ENCODE measurements at places on chromosomes 12 and 14. TPM values are rescaled to one million over a fixed set of nuclear protein-coding genes. Genes with fewer than 3 reads are reported as not detected.

- DNase-seq, result no peak
- no peaks in the 10 kb centered on the region for H3K36me3 ChIP-seq
- H3K4me1 ChIP-seq, result no peaks in the 10 kb centered on the region
- no peak overlapping the region for H3K27ac ChIP-seq
- no peak overlapping the region for H3K4me3 ChIP-seq
These were observed 187.5 kb upstream of the DIO3 start for GRCh38 chr14:101373690-101374295.

- no peaks in the 10 kb centered on the region for H3K36me3 ChIP-seq
- H3K27ac ChIP-seq, result no peak overlapping the region
- no peaks in the 10 kb centered on the region for H3K4me1 ChIP-seq
- no peaks in the 10 kb centered on the region for H3K27me3 ChIP-seq
- H3K4me3 ChIP-seq, result no peak overlapping the region
These were observed 239.3 kb downstream of the TRHDE start for GRCh38 chr12:72511498-72511897.

NFE2 gene
- 1.3 TPM for total RNA-seq

CLEC4C gene
- not detected for total RNA-seq

DNA sequence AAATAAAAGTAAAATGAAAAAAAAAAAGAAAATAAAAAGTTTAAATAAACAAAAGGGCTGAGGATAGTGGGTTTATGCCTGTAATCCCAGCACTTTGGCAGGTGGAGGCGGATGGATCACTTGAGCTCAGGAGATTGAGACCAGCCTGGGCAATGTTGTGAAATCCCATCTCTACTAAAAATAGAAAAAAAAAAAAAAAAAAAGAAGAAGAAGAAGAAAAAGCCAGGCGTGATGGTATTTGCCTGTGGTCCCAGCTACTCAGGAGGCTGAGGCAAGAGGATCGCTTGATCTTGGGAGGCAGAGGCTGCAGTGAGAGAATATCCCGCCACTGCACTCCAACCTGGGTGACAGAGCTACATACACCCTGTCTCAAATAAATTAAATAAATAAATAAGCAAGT is 3.9 kb downstream of the TAOK3 start:
- no peaks in the 10 kb centered on the region for H3K36me3 ChIP-seq
- no peak overlapping the region for H3K27ac ChIP-seq
- peaks cover 12% of the 10 kb centered on the region for H3K4me1 ChIP-seq
- DNase-seq, result no peak
- H3K4me3 ChIP-seq, result no peak overlapping the region

- H3K4me3 ChIP-seq, result no peak overlapping the region
- no peaks in the 10 kb centered on the region for H3K36me3 ChIP-seq
- no peak for DNase-seq
- H3K4me1 ChIP-seq, result peaks cover 9% of the 10 kb centered on the region
- no peaks in the 10 kb centered on the region for H3K27me3 ChIP-seq
- no peak overlapping the region for H3K27ac ChIP-seq
These were observed 23.3 kb downstream of the NUAK1 start for GRCh38 chr12:106115440-106115839.

GRCh38 chr12:46900734-46901463 is 75.1 kb upstream of the SLC38A4 start:
- H3K4me1 ChIP-seq, result no peaks in the 10 kb centered on the region
- H3K27ac ChIP-seq, result no peak overlapping the region
- H3K4me3 ChIP-seq, result no peak overlapping the region

DNA sequence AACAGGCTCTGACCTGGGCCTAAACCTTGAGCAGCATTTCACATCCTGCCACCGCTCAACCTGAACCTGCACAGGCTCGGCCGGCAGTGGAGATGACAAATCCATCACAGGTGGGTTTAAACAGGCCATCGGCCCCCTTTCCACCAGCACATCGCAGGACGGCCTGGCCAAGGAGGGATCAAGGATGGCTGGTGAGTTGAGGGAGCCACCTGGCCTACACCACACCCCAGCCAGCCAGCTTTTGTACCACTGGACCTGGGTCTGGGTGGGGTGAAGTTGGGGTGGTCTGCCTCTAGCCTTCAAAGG is 14.2 kb downstream of the MMAB start:
- H3K4me1 ChIP-seq, result no peaks in the 10 kb centered on the region
- H3K36me3 ChIP-seq, result no peaks in the 10 kb centered on the region
- DNase-seq, result no peak
- no peak overlapping the region for H3K4me3 ChIP-seq

SLCO1B1 gene
- 0.32 TPM for total RNA-seq

DNA sequence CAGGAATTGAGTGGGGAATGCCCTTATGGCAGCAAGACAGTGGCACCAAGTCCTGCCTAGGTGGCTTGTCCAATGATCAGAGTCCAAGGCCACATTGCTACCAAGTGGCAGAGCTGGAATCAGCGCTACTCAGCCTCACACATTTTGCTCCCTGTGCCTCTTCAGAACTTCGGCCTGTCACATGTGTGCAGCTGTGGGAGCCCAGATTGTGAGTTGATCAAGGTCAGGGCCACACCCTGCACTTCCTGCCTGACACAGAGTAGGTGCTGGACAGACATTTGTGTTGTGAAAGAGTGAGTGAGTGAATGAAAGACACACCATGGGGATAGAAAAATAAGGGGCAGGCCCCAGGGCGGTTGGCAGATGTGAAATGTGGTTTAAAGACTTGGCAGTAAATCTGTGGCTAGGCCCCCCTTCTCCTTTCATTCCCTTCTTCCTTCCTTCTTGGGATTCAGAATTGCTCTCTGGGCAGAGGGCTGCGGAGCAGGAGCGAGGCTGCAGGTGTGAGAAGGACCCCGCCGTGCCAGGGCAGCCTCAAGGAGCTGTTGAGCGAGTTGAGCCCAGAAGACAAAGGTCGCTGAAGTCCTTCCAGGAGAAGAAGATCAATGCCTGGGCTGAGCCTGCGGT is 83.5 kb downstream of the SLC25A47 start:
- H3K27me3 ChIP-seq, result no peaks in the 10 kb centered on the region
- DNase-seq, result no peak
- H3K36me3 ChIP-seq, result no peaks in the 10 kb centered on the region
- peak overlapping the region; percentile 33 for H3K27ac ChIP-seq
- H3K4me3 ChIP-seq, result 0 out of 2 replicates have a peak overlapping the region, but pooled peaks have one; percentile 26
- peaks cover 31% of the 10 kb centered on the region for H3K4me1 ChIP-seq

RASAL1 gene
- total RNA-seq, result 16.0 TPM

DAO gene
- total RNA-seq, result not detected

GRCh38 chr12:105406497-105406896 is 76.0 kb downstream of the C12orf75 start:
- H3K36me3 ChIP-seq, result no peaks in the 10 kb centered on the region
- H3K27me3 ChIP-seq, result no peaks in the 10 kb centered on the region
- no peak overlapping the region for H3K4me3 ChIP-seq
- H3K4me1 ChIP-seq, result no peaks in the 10 kb centered on the region

DNA sequence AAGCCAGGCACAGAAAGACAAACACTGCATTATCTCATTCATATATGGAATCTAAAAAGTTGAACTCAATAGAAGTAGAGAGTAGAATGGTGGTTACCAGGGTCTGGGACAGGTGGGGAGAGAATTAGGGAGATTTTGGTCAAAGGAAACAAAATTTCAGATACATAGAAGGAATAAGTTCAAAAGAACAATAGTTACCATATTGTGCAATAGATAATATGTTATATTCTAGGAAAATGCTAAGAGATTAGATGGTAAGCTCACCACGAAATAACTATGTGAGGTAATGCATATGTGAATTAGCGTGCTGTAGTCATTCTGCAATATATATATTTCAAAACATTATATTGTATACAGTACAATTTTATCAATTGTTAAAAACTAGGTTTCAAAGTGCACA is 442.5 kb downstream of the KCNH5 start:
- H3K4me1 ChIP-seq, result no peaks in the 10 kb centered on the region
- DNase-seq, result no peak
- no peak overlapping the region for H3K4me3 ChIP-seq

RNFT2 gene
- 34.9 TPM for total RNA-seq

DNA sequence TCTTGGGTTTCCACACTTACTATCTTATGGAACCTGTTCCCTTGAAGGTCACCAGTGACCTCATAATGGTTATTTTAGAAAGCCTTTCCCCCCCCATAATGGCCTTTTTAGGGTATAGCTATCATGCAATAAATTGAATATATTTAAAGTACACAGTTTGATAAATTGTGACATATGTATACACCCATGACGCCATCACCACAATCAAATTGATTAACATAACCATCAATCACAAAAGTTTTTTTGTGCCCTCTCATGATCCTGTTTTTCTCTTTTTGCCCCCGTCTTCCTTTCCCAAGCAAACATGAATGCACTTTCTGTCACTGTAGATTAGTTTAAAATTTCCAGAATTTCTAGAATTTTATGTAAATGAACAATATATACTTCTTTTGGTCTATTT is 28.7 kb upstream of the OR4E1 start:
- no peak for DNase-seq
- H3K4me3 ChIP-seq, result no peak overlapping the region
- H3K4me1 ChIP-seq, result no peaks in the 10 kb centered on the region

SLC22A17 gene
- 5.9 TPM for total RNA-seq

DNA sequence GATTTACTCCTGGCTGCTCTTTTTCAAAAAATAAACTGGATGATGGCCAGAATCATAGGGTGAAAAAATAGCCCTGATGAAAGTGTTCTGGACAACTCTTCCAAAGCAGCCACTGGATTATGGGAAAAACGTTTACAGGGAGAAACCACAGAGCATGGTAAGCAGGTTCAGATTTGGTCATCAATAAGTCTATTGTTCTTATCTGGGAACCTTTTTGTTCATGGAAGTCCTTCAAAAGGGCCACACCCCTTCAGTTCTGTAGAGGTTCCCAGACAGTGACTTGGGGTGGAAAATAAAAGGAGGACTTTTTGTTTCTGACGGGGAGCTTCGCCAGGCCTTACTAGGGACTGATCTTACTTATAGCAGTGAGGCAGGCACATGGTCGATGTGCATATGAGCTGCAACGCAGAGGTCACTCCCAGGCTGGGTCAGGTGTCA is 117.4 kb upstream of the SLC38A2 start:
- H3K27ac ChIP-seq, result peak overlapping the region; percentile 73
- H3K4me1 ChIP-seq, result peaks cover 86% of the 10 kb centered on the region
- no peak overlapping the region for H3K4me3 ChIP-seq
- H3K36me3 ChIP-seq, result no peaks in the 10 kb centered on the region
- DNase-seq, result peak; percentile 93

DNA sequence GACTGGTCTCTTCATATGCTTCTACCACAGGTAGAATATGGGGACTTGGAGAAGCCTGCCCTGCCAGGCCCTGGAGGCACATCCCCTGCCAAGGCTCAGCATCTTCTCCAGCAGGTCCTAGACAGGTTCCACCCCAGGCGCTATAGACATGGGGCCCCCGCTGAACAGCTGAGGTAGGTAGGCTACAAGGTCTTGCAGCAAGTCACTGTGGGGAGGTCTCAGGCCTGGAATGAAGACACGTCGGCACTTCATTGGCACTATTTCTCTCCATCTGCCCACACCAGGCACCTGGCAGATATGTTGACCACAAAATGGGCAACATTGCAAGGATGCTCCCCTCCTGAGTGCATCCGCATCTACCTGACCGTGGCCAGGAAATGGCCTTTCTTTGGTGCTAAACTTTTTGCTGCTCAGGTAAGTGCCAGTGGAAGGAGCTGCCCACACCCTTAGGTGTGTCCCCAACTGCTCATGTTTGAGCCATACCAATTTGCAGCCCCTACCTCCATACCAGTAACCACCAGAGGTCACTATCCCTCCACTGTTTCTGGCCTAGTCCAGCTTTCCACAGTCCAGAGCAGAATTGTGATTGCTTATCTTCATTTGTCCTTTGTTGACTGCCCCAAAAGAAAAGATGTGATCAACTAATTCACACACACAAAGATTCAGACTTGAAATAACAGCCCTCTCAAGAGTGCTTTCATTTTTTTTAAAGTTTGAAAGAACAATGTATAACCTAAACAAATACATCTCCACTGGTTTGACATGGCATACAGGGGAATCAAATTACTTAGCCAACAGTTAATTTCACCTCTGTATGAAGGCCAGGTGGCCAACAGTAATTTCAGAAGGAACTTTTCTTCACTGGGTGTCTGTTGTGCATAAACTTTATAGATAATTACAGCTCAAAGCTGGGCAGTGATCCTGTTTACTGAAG is 16.1 kb downstream of the PIGH start:
- H3K36me3 ChIP-seq, result peaks cover 17% of the 10 kb centered on the region
- peak; percentile 47 for DNase-seq
- H3K27ac ChIP-seq, result no peak overlapping the region
- no peaks in the 10 kb centered on the region for H3K27me3 ChIP-seq
- H3K4me1 ChIP-seq, result no peaks in the 10 kb centered on the region

DNA sequence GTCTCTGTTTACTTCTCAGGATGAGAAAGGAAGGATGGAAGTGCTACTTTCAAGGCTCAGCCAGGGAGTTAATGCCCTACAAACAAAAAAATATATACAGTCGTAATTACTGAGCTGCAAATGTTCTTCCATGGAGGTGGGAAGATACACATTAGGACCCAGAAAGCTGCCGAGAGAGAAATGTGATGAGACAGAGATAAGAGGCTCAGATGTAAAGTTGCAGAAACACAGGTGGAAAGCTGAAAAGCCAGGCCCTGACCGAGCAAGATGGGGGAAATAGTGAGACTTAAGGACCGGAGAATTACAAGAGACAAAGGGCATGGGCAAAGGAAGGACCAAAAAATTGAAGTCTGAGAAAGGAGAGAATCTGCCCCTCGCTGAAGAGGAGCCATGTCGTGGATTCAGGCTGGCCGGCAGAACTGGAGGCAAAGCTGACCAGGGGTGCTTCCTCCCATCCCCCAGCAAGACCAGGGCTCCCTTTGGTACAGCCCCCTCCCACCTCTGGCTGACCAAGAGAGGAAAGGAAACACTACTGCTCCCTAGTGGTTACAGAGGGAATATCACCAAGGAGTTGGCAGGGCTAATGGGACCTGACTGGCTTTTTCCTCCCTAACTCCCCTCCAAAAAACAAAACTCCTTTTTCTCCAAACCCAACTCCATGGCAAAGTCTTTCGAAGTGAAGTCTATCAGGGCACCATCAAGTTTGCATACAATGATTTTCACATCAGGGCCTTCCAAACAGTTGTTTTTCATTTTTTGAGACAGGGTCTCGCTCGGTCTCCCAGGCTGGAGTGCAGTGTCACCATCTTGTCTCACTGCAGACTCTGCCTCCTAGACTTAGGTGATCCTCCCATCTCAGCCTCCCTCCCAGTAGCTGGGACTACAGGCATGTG is 12.1 kb downstream of the ZFHX2 start:
- H3K27me3 ChIP-seq, result no peaks in the 10 kb centered on the region
- H3K4me1 ChIP-seq, result no peaks in the 10 kb centered on the region
- peak; percentile 19 for DNase-seq
- H3K36me3 ChIP-seq, result no peaks in the 10 kb centered on the region
- H3K27ac ChIP-seq, result no peak overlapping the region

ACVRL1 gene
- total RNA-seq, result 2.5 TPM

GRCh38 chr12:124869059-124869665 is 5.5 kb upstream of the SCARB1 start:
- DNase-seq, result no peak
- no peak overlapping the region for H3K4me3 ChIP-seq
- no peaks in the 10 kb centered on the region for H3K27me3 ChIP-seq
- peaks cover 26% of the 10 kb centered on the region for H3K4me1 ChIP-seq
- H3K36me3 ChIP-seq, result no peaks in the 10 kb centered on the region
- H3K27ac ChIP-seq, result no peak overlapping the region

FOXN3 gene
- 20.0 TPM for total RNA-seq

- H3K27me3 ChIP-seq, result no peaks in the 10 kb centered on the region
- no peaks in the 10 kb centered on the region for H3K36me3 ChIP-seq
- H3K4me1 ChIP-seq, result no peaks in the 10 kb centered on the region
- no peak for DNase-seq
These were observed 97.9 kb downstream of the AACS start for GRCh38 chr12:125163148-125163547.

GRCh38 chr12:48022676-48023385 is 18.6 kb upstream of the COL2A1 start:
- no peak for DNase-seq
- H3K27me3 ChIP-seq, result 0 out of 2 replicates have a peak, but pooled peaks cover 8% of the 10 kb centered on the region
- H3K27ac ChIP-seq, result no peak overlapping the region
- no peak overlapping the region for H3K4me3 ChIP-seq
- H3K4me1 ChIP-seq, result peaks cover 3% of the 10 kb centered on the region
- H3K36me3 ChIP-seq, result no peaks in the 10 kb centered on the region

PMEL gene
- 5.8 TPM for total RNA-seq

FGFR1OP2 gene
- 29.6 TPM for total RNA-seq

TSPAN19 gene
- total RNA-seq, result 0.32 TPM

All from HCT116 (cell line).